GOT3 (cell line): ENCODE measurements at places on chromosomes 11 and 22.

DNA sequence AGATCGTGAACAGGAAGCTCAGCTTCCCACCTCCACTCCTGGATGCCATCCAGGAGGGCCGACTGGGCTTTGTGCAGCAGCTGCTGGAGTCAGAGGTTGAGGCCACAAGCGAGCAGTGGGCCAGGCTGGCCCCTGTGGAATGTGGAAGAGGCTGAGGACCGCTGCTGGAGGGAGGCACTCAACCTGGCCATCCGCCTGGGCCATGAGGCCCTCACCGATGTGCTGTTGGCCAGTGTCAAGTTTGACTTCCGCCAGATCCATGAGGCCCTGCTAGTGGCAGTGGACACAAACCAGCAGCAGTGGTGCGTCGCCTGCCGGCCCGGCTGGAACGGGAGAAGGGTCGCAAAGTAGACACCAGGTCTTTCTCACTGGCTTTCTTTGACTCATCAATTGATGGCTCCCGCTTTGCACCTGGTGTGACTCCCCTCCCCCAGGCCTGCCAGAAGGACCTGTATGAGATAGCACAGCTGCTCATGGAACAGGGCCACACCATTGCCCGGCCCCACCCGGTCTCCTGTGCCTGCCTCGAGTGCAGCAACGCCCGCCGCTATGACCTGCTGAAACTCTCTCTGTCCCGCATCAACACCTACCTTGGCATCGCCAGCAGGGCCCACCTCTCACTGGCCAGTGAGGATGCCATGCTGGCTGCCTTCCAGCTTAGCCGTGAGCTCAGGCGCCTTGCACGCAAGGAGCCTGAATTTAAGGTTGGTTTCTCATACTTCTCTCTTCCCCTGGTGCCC, 24.9 kb downstream of the ART5 start:
- DNase-seq, result no peak

DNA sequence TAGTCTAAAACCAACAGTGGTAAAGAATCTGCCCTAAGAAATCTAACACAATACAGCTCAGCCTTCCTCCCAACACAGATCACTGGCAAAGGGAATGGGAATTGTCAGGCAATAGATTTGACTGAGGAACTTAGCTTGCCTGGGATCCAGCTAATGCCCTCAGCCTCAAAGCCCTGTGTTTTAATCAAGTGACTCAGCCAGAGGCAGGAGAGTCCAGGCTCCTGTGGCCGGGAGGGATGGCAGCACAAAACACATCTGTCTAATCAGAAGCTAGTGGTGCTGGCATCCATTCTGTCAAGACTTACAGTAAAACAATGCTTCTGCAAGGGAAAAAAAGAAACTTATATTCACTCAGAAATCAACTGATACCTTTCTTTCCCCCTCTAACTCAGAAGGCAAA, 5.6 kb downstream of the SYTL2 start:
- peak; percentile 7 for DNase-seq

GRCh38 chr11:66207816-66208215, 60.6 kb upstream of the RAB1B start:
- no peak for DNase-seq

DNA sequence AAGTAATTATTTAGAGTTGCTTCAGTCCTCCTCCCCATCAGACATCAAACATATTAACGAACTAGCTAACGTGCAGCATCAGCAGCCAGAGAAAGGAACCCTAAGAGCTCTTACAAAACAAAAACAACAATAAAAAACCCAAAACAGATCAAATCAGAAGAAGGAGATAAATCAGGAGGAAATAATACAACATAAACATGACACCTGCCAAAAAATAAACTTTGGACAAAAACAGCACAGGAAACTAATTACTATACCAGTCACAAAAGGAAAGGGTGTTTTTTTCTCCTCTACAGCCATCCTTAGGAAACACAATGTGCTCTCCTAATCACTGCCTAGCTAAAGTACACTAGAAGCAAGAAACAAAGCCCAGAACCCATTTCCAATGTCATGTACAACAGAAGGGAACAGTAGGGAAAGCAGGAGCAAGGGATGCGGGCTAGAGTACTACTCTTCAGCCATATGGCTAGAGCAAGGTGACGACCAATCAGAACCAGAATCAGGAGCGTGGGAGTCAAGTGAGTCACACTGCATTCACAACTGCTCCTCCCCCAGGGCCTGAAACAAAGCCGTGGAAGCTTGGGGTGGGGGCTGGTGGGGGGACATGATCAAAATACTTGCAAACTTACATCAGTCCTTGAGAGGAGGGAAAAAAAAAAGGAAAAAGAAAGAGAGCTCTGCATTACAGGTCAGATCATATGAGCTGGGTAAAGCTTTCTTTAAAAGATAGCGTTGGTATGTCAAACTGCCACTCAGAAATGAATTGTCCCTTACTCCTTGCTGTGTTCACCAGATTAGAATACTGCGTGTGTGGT, 60.4 kb downstream of the LARGE2 start:
- DNase-seq, result no peak

DNA sequence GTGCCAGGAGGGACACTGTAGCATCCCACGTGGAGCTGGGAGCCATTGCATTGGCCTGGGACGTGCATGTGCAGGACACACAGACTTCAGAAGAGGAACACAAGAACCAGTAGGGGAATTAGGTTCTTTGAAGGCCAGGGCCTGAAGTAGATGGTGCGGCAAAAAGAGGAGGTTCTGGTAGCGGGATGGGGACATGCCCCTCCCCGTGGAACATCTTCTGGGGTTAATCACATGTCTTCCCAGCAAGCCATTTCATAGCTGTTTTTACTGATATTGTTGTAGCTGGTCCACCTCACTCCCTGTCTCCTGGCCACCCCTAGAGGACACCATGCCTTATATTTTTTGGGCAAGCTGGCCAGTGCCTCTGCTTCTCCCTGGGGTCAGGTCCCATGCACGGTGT, 74.3 kb downstream of the SCN3B start:
- no peak for DNase-seq

- DNase-seq, result no peak
Measured at GRCh38 chr11:2471048-2471803, 26.4 kb downstream of the KCNQ1 start.

GRCh38 chr11:92153542-92153941, 71.1 kb upstream of the FAT3 start:
- no peak for DNase-seq

DNA sequence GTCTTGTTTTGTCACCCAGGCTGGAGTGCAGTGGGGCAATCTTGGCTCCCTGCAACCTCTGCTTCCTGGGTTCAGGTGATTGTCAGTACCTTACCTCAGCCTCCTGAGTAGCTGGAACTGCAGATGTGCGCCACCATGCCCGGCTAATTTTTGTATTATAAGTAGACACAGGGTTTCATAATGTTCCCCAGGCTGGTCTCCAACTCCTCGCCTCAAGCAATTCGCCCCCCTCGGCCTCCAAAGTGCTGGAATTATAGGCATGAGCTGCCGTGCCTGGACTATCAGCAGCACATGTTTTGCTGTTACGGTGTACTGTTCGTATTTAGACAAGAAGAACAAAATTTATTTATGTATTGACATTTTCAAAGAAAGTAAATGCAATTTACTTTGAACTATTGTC, 34.8 kb downstream of the RAB39A start:
- no peak for DNase-seq

- no peak for DNase-seq
Measured at GRCh38 chr11:103031834-103032233, 60.1 kb downstream of the DCUN1D5 start.

- no peak for DNase-seq
Measured at GRCh38 chr22:22843848-22844247, 43.8 kb upstream of the IGLL5 start.

DNA sequence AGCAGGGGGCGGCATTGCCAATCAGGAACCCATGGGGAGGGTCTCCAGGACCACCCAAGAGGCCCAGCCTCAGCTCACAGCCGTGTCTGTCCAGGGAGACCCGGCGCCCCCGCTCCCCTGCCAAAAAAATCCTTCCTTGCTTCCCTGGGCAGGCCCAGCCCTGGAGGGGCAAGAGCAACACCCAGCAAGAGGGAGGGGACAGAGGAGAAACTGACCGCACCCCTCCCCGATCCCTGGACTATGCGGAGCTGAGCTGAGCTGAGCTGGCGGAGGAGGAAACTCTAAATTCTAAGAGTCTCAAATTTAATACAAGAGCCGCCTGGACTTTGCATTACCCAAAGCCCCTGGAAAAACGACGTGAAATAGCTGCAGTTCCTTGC, 52.0 kb upstream of the SHISAL1 start:
- no peak for DNase-seq

GRCh38 chr22:31764785-31765184, 11.0 kb downstream of the DEPDC5 start:
- DNase-seq, result no peak

DNA sequence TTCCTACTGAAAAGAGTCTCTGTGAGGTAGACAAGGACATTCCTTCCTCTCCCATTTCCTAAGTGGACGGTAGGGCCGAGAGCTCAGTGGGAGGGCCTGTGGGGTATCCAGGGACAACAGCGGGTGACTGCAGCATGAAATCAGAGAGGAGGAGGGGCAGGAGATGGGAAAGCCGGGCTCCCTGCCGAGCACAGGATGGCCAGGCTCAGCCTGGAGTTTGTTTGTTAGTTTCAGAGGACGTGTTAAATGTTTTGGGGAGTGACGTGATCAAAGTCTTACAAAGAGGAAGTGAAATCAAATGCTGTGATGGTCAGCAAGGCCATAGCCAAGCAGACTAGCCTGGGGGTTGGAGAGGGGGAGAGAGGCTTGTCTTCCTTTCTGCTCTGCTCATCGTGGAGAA, 152.7 kb downstream of the ADAMTS15 start:
- DNase-seq, result no peak

DNA sequence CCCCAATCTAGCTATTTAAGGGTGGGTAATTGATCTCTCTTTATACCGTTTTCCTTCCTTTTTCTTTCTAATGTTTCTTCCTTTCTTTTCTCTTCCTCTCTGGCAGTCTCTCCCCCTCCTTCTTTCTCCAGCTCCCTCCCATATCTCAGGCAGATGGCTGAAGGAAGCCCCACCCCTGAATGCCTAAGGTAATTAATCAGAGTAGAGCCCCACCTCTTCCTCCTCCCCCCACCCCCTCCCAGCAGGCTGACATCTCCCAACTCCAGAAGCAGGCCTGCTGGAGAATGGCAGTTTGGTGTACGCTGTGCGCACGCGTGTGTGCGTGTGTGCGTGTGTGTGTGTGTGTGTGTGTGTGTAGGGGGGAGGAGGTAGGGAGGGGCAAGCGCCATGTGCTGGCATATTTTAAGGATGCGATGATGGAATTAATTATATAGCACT, 122.6 kb downstream of the APOL5 start:
- DNase-seq, result peak; percentile 57

DNA sequence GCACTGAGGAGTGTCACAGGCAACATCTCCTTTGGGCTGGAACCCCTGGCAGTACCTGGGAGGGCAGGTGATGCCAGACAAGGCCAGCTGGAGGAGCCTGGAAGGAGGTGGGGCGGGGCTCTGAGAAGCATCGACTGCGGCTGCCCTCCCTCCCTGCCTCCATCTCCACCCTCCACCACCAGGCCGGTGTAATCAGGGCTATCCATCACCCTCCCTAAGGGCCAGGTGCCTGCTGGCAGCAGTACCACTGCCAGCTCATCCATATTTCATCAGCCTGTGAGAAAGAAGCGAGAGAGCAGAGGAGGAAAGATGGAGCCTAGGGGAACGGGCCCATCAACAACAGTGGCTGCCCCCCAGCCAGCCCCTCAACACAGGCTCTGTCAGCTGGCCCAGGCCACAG, 51.4 kb upstream of the RASD2 start:
- no peak for DNase-seq

DNA sequence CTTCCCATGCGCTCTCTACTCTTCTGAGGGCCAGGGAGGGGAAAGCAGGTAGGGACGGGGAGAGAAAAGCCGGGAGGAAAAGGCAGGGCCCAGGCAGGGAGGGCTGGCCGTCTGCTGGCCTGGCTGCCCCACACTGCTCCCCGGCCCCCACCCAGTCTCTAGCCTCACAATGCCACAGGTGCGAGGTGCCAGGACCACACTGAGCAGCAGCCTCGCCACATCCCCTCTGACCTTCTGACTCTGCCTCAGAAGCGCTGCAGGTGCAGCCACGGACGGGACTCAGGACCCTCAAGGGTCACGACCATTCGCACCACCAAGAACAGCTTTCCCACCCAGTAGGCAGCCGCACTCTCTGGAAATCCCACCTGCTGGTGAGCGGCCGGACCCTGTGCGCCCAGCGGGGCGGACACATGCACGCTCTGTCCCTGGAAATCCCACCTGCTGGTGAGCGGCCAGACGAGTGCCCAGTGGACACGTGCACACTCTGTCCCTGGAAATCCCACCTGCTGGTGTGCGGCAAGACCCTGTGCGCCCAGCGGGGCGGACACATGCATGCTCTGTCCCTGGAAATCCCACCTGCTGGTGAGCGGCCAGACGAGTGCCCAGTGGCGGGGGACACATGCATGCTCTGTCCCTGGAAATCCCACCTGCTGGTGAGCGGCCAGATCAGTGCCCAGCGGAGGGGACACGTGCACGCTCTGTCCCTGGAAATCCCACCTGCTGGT, 20.1 kb downstream of the TOLLIP start:
- DNase-seq, result no peak

DNA sequence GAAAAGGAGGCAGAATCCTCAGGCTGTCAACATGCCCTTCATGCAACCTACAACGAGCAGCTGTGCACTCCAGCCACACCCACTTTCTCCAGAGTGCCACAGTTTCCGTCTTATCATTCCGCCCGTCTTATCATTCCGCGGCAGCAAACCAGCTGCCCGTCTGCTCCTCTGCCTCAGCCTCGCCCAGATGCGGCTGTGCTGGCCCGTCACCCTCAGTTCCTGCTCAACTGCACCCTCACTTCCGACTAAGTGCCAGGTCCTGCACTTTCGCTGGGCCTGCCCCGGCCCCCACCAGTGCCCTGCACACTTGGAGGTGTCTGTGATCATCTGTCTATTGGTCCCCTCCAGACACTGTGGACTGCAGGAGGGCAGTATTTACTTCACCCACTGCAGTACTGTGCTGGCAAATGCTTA, 43.7 kb downstream of the MICAL3 start:
- DNase-seq, result no peak

DNA sequence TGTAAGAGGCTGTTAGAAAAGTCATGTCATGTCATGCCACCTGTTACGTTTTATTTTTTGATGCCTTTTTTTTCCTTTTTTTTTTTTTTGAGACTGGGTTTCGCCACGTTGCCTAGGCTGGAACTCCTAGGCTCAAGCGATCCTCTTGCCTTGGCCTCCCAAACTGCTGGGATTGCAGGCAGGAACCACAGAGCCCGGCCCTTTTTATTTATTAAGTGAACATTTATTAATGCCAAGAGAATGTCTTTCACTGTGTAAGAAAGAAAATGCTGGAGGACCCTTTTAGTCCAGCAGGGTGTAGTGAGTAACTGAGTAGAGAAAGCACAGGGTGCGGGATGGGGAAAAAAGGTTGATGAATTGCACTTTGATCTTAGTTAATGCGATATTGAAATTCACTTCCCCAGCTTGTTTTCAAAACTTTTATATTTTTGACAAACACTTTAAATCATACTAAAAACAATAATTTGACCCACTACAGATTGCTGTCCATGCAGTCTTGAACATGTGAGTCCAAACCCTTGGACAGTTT, 2.3 kb upstream of the XBP1 start:
- no peak for DNase-seq
